ENCODE measurements at places on chromosomes 1 and 21. TPM values are rescaled to one million over a fixed set of nuclear protein-coding genes. Genes with fewer than 3 reads are reported as not detected.

DNA sequence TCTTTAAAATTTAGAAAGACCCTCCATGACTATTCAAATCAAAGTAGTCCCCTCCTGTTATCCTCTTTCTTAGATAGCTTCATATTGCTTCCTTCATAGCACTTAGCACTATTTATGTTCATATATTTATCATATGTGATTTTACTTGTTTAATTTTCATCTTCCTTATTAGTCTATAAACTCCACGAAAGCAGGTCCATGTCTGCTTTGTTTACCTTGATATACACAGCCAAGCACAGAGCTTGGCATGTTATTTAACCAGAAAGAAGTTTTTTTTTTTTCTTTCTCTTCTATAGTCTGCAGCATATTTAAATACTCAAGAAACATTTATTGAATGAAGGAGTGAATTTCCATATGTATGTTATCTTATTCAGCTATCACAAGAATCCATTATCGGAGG lies 36.0 kb downstream of the SCP2 start:
- DNase-seq = no peak

DNA sequence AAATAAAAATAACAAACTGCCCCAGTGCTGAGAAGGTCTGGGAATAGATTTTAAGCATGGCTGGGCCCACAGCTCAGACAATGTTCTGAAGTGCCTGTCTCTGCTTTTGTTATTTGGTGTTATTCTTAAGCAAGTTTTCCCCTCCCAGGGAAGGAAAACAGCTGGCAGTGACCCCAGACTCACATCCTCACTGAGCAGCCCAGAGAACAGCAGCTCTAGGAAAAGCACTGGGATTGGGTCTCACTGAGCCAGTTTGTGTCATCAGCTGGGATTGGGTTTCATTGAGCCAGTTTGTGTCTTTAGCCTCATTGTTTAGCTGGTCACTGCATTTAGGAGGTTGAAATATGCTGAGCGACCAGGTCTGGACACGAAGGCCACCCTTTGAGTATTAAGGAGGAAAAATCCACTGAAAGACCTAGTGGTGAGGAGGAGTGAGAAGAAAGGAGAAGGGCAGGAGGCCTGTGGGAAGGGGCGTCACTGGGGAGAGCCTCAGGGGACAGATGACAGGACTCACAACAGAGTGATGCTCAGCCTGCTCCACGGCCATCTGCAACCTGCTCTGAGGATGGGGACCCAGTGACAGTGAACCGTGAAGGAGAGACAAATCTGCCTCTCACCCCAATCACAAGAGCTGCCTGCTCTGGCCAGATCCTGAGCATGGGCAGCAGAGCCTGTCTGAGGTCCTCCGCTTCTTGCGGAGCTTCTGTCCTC lies 103.8 kb downstream of the TOMM20 start:
- DNase-seq = no peak

GRCh38 chr21:14734191-14734590 lies 188.1 kb upstream of the SAMSN1 start:
- DNase-seq = no peak

DNA sequence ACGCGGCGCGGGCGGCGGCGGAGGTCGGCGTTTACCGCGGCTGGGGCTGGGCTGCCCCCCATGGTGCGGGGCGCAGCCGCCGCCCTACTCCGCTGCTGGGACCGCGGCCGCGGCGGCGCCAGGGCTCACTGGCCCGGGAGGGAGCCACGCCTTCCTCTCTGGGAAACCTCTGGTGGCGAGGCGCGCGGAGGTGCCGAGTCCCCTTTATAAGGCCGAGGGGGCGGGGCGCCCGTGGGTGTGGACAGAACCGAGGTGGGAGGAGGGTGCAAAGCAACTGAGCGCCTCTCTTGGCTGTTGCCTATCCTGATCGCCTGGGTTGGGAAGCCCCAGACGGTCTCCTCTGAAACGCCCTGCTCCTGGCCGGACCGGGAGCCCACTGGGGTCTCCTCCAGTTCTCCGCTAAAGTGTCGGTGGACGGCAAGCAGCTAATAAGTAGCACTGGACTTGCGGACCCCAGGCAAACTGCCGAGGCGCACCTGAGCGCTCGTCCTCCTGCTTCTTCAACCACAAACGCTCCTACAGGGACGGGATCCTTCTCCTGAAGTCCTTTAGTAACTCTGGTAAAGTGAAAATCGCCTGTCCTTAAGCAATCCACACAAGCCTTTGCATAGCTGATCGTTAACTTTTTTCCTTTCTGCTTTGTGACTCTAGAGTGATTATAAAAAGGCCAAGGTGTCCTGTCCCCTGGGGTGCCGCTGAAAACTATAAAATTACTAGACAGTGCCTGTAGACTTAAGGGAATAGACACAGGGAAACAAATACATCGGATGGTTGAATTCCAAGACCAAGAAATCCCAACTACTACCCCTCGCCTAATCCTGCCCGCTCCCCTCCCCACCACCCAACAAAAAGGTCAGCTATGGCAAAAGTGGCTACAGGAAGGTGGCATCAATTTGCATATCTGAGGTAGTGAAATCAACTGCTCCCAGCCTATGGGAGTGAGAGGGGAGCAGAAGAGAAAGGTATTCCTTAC lies at the start of gene PTGER3:
PTGER3 (minus strand) TSS at position 182 of the 973 bp plus-strand sequence. CDS start 239 bp downstream, outside the sequence.
- peak; percentile 6 for DNase-seq

The LHX4 gene
- total RNA-seq = 0.34 TPM

The PACC1 gene
- 24.5 TPM for total RNA-seq

DNA sequence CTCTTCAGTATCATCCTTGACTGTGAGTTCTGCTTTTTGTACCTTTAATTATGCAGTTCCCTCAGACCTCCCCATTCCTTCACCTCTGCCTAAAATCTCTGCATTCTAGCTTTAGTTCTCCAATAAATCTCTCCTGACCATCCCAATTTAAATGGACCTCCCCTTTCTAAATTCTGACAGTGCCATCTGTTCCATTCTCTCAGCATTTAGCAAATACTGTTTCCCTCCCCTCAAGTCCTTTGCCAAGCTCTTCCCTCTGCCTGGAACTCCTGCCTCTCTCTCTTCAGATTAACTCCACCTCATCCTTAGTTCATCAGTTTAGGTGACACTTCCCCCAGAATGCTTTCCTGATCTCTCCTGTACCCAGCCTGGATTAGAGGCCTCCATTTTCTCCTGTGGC lies 54.0 kb upstream of the JUN start:
- no peak for DNase-seq

The DCST1 gene
- not detected for total RNA-seq

The SYTL1 gene
- 3.5 TPM for total RNA-seq

Data from A172 (cell line).